ENCODE measurements at places on chromosomes 12 and 14. TPM values are rescaled to one million over a fixed set of nuclear protein-coding genes. Genes with fewer than 3 reads are reported as not detected.

DNA sequence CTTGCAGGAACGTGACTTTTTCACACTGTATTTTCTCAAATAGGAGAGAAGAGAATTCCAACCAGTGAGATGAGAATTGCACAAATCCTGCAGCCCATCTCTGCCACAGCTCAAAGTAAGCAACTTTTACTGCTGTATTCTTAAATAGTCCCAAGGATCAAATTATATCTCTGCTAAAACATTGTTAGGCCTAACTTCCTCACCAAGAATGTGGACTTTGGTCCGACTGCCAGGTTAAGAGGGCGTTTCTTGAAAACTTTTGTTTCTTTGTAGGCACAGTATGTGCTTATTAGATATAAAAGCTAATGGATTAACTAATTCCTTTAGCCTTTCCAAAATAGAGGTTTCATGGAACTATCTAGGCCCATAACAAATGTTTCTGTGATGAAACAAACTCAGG lies 61.4 kb upstream of the IFNG-AS1 start:
- DNase-seq = no peak

DNA sequence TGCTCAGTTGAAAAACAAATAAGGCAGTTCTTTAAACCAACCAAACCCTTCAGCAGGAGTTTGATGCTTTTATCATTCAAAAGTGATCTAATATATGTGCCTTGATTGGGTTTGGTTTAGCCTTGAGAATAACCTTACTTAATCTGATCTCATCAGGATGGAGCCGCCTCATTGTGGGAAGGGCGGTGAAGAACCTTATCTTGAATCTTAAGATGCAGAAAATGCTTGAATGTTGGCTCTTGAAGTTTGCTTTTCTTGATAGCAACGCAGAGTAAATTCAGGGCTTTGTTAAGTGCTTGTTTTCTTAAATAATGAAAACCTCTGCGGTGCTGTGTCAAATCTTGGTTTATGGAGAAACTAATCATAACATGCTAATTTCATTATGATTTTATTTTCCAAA lies 138.2 kb downstream of the MON2 start:
- peak; percentile 29 for DNase-seq

- DNase-seq = no peak
These were observed 1.8 kb downstream of the STAC3 start for GRCh38 chr12:57248934-57249742.

DNA sequence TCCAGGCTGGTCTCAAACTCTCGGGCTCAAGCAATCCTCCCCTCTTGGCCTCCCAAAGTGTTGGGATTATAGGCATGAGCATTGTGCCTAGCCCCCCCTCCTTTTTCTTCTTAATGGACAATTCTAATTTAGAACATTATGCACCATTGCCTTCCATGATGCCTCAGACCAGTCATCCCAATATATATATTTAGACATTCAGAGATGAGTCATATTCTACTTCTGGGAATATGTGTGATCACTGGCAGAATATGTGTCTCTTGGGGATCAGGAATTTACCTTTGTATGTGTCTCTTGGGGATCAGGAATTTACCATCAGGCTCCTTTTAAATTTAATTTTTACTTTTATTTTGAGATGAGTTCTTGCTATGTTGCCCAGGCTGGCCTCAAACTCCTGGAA lies 7.5 kb upstream of the CCDC177 start:
- no peak for DNase-seq

The KLHL33 gene
- total RNA-seq = not detected

The TDRD9 gene
- total RNA-seq = 2.2 TPM

The HCAR3 gene
- not detected for total RNA-seq

- no peak for DNase-seq
These were observed 135.4 kb upstream of the CLEC14A start for GRCh38 chr14:38391334-38391733.

The CCDC198 gene
- total RNA-seq = not detected

The B4GALNT1 gene
- total RNA-seq = 950 TPM

DNA sequence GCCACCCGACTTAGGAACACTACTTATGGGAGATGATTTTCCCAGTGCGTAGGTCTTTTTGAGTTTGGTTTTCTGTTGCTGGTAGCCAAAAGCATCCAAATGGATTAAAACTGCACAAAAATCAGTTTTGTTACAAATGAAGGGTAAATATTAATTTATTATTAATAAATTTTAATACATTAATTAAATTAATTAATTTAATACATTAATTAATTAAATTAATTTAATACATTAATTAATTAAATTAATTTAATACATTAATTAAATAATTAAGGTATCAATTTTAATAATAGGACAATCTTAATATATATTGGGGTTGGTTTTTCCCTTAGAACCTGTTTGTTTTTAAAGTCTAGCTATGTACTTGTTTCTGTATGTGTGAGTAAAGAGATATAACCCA lies 23.6 kb downstream of the AK7 start:
- no peak for DNase-seq

- no peak for DNase-seq
These were observed 534.0 kb upstream of the LMO3 start for GRCh38 chr12:17139931-17140330.

- DNase-seq = no peak
These were observed 826.6 kb upstream of the MGAT4C start for GRCh38 chr12:87082756-87083155.

The AMN gene
- not detected for total RNA-seq

The STXBP6 gene
- 6.4 TPM for total RNA-seq

GRCh38 chr12:238116-238515 lies 24.2 kb upstream of the SLC6A12 start:
- no peak for DNase-seq

- peak; percentile 23 for DNase-seq
These were observed 6.1 kb upstream of the CDCA4 start for GRCh38 chr14:105026802-105027563.

DNA sequence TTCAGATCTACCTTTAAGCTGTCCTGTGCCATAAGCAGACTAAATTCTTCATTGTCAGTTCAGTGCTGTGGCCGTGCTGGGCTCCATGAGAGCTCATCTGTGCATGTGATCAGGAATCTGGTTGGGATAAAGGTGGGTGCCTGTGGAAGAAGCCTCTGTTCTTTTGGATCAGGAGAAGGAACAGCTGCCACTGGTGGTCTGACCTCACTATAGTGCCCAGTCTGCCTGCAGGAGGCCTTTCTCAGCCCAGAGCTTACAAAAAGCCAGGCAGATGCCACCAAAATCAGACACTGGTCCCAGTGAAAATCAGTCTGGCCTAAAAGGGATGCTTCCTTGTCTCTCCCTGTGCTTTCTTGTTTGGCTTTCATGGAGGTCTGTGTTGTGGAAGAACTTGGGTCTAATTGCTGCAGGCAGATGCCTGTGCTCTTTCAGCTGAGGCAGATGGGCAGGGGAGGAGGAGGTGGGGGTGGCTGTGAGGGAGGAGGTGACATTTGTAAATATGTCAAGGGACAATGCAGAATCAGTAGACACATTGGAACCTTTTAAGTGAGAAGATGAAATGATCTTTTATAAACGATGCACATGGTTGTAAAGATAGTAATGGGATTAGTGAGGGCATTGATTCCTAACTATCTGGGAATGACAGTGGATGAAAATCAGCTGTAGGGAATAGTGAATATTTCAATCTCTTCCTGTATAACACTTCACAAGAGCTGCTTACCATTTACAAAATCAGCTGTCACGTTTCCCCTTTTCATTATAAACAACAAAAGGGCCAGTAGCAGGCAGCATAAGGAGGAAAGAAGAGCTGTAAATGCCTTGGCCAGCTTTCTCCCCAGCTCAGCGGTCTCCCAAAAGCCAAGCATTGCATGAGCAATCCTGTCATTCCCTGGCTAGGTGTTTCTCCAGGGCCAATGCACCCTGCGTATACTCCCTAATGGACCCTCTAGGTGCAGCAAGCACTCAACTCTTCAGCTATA lies 44.6 kb downstream of the CACNA2D4 start:
- DNase-seq = no peak

The SYNDIG1L gene
- total RNA-seq = not detected

DNA sequence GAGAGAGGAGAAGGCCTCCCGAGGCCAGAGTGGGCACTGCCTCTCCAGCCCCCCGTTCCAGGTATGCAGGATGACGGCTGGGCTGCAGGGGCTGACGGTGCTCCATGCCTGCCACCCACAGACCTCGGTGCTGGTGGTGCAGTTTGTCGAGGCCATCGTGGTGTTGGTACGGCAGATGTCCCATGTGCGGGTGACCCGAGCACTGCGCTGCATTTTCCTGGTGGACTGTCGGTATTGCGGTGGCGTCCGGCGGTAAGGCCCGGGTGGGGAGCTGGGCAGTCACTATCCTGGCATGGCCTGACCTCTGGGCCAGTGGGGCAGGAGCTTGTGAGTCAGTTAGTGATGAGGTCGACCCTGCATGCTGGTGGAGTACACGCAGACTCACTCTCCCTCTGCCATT lies 47.4 kb downstream of the TPCN1 start:
- DNase-seq = no peak

DNA sequence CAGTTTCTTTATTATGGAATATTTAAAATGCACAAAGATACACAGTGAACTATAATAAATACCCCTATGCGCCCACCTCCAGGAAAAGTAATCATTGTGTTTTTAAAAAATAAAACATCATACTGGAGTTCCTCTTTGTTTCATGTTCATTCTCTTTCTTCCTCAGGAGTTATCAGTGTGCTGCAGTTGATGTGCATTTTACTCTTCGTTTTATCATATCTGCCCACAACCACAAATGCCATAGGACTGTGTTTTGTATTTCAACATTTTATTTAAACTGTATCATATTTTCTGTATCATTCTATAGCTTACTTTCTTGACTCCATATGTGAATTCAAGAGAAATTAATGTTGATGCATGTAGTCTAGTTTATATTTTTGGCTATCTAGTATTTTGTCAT lies 53.9 kb downstream of the TSHR start:
- no peak for DNase-seq

The FGD6 gene
- total RNA-seq = 8.5 TPM

DNA sequence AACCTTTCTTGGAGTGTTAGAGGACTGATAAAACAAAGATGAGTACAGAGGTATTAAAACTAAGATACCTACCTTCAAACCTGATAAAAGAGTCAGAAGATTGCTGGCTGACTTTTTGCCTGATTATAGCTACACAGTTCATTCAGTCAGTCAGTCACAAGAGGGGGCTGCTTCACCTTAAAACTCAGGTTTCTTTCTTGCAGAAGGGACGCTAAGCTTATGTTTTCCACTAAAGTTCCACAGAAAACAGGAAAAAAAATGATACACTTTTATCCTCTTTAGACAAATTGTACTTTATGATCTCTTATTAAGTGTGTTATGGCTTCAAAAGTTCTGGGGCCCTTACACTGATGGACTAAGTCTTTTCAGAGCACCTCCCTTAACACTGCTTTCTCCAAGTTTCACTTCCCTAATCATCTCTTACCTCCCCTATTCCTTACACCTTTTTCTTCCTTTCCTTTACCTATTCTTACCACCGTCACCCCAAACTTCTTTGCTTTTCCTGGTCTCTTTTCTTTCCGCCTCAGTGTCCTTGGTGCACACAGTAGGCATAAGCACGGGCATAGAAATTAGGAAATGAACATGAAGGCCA lies 448.7 kb upstream of the OR4E1 start:
- no peak for DNase-seq

The SPRYD4 gene
- 1.4 TPM for total RNA-seq

The SUPT16H gene
- 90.1 TPM for total RNA-seq

DNA sequence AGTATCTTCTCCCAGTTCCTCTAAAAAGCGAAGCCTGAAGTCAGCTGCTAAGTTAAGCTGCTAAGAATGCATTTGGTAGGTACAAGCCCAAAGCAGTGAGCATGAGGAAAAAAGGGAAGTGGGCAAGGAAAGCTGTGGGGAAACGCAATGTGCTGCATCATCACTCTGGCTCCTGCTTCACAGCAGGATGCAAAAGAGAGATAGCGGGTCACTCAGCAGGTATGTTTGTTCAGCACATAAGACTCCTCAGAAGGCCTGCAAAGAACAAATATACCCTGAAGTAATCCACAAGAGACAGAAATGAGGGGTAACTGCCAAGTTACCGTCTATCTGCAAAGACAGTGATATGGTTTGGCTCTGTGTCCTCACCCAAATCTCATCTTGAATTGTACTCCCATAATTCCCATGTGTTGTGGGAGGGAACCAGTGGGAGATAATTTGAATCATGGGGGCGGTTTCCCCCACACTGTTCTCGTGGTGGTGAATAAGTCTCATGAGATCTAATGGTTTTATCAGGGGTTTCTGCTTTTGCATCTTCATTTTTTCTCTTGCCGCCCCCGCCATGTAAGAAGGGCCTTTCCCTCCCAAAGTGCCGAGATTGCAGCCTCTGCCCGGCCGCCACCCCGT lies 127.4 kb upstream of the EGLN3 start:
- no peak for DNase-seq

The C14orf180 gene
- not detected for total RNA-seq

The KERA gene
- 72.5 TPM for total RNA-seq

DNA sequence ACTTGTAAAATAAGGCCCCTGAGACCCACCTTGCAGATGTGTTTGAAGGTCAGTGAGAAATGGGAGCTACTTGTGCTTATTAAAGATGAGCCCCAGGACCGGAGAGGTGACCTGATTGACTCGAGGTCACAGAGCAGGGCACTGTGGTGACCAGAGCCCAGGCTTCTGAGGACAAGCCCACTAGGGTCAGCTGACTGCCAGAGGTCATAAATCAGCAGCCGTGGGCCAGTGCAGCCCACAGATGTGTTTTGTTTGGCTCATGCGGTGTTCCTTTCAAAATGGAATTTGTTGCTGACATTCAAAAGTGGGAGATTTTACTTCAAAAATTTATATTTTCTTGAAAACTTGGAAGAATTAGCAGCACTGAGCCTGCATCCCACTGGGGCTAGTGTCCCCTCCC lies 24.5 kb downstream of the JDP2 start:
- DNase-seq = peak; percentile 23

GRCh38 chr14:37232907-37233481 lies 35.3 kb downstream of the MIPOL1 start:
- no peak for DNase-seq

DNA sequence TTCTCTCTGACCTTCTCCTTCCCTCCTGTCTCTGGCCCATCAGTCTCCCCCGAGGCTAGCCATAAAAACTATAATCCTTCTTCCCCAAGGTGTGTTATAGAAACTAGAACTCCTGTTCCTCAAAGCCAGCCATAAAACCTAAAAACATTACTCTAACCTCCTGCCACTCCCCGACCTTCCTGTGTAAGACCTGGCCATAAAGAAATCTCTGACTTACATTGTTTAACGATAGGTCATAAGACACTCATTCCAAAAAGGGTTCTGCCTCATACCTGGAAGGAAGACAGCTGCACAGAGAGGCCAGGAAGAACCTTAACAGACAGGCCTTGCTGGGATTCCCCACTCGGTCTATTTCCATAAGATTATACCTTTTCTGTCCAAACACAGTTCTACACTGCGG lies 70.9 kb upstream of the EEA1 start:
- DNase-seq = no peak

GRCh38 chr14:69879175-69880043 lies at the start of gene SMOC1:
TSS of gene SMOC1 (plus strand) at chr14:69879416. CDS start at chr14:69879679, 263 bp downstream.
- no peak for DNase-seq

Data from SJSA1 (cell line).